Thymus (tissue), 14 donors: ENCODE measurements at places on chromosomes 3 and 15. TPM values are rescaled to one million over a fixed set of nuclear protein-coding genes. Genes with fewer than 3 reads are reported as not detected.

ADAMTS7 gene
- 0.94 TPM for polyA plus RNA-seq

SLC2A2 gene
- 0.05 TPM for polyA plus RNA-seq

NR2E3 gene
- polyA plus RNA-seq: 0.05 TPM

NRROS gene
- polyA plus RNA-seq: 5.2 TPM

RYR3 gene
- polyA plus RNA-seq: 10.4 TPM

PATL2 gene
- polyA plus RNA-seq: 25.8 TPM

SLC15A2 gene
- polyA plus RNA-seq: 3.2 TPM

RTP2 gene
- 0.02 TPM for polyA plus RNA-seq

NUP210 gene
- 22.9 TPM for polyA plus RNA-seq

SPTSSB gene
- polyA plus RNA-seq: 3.3 TPM

GOLGA6L26 gene
- not detected for polyA plus RNA-seq

GOLGA6L10 gene
- 5.1 TPM for polyA plus RNA-seq

ECE2 gene
- not detected for polyA plus RNA-seq

PDZRN3 gene
- 3.9 TPM for polyA plus RNA-seq

SLC12A1 gene
- 0.11 TPM for polyA plus RNA-seq

ZXDC gene
- polyA plus RNA-seq: 17.3 TPM

ARPIN gene
- polyA plus RNA-seq: 7.8 TPM

CNTN4 gene
- 9.4 TPM for polyA plus RNA-seq

A4GNT gene
- polyA plus RNA-seq: not detected

ACTC1 gene
- 13.3 TPM for polyA plus RNA-seq

C15orf62 gene
- polyA plus RNA-seq: 1.8 TPM

CX3CR1 gene
- 0.55 TPM for polyA plus RNA-seq

PPP2R3A gene
- 1.1 TPM for polyA plus RNA-seq

CXCR6 gene
- 8.5 TPM for polyA plus RNA-seq

EFCAB12 gene
- 0.37 TPM for polyA plus RNA-seq

MUC4 gene
- polyA plus RNA-seq: 1.3 TPM

RFTN1 gene
- polyA plus RNA-seq: 57.6 TPM

CGNL1 gene
- 5.7 TPM for polyA plus RNA-seq

SEMA3G gene
- 6.4 TPM for polyA plus RNA-seq

GOLGA6B gene
- polyA plus RNA-seq: not detected

SATB1 gene
- 172 TPM for polyA plus RNA-seq

SUCNR1 gene
- 0.64 TPM for polyA plus RNA-seq

TEX55 gene
- polyA plus RNA-seq: not detected

CATSPER2 gene
- 4.9 TPM for polyA plus RNA-seq

TAGLN3 gene
- polyA plus RNA-seq: 1.5 TPM

LRRN1 gene
- 5.1 TPM for polyA plus RNA-seq

PDIA5 gene
- 6.1 TPM for polyA plus RNA-seq

IQCB1 gene
- 29.1 TPM for polyA plus RNA-seq

SLC22A14 gene
- 0.21 TPM for polyA plus RNA-seq

CTXN2 gene
- not detected for polyA plus RNA-seq

GPR149 gene
- 0.02 TPM for polyA plus RNA-seq

ONECUT1 gene
- polyA plus RNA-seq: 0.05 TPM

SUSD5 gene
- polyA plus RNA-seq: 2.5 TPM

AADACL2 gene
- polyA plus RNA-seq: 3.4 TPM

GPR160 gene
- polyA plus RNA-seq: 5.1 TPM

CADM2 gene
- polyA plus RNA-seq: 0.14 TPM

LRRC2 gene
- 2.4 TPM for polyA plus RNA-seq

CEMIP gene
- 2.9 TPM for polyA plus RNA-seq

BFSP2 gene
- polyA plus RNA-seq: 3.8 TPM
